ENCODE measurements at places on chromosomes 11 and 22. TPM values are rescaled to one million over a fixed set of nuclear protein-coding genes. Genes with fewer than 3 reads are reported as not detected.
A peak's percentile ranks its signal among the peaks of the same experiment; 100 is the strongest.

DNA sequence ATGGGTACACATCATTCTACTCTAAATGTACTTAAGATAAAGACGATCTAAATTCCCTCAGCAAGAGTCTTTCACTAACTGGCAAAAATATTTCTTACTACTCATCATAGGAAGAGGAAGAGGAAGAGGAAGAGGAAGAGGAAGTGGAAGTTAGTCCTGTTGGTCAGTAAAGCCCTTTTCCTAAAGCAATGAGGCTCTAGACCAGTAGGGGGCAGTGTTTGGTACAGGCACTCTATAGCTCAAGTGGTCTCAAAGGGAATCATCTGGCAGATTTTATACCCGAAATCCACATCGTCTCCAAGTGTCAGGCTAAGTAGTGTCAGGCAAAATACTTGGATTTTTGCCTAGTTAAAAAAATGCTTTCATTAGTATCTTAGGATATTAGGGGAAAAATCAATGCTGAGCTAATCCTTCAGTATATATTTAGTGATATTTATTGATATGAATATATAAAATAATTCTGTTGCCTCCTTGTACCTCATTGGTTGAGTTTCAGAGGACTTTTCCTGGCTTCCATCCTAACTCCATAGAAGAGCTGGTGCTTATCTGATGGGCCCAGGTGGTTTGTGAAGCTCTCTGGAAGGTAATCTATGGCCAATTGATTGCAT is 7.7 kb downstream of the BLID start:
- DNase-seq: no peak

DNA sequence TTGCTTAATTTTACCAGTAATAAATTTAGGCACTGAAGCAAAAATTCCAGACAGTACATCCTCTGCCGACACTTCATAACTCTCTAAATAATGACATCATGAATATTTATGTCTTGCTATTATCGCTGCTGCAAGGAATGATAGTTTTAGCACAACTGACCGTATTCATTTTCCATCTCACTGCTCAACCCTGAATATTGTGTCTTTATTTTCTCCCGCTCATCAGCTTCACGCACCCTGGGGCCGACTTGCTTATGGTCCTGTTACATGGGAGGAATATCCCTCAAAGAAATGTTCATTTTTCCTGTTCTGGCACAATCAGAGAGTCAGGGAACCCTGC is 33.3 kb downstream of the SLN start:
- DNase-seq: no peak

DNA sequence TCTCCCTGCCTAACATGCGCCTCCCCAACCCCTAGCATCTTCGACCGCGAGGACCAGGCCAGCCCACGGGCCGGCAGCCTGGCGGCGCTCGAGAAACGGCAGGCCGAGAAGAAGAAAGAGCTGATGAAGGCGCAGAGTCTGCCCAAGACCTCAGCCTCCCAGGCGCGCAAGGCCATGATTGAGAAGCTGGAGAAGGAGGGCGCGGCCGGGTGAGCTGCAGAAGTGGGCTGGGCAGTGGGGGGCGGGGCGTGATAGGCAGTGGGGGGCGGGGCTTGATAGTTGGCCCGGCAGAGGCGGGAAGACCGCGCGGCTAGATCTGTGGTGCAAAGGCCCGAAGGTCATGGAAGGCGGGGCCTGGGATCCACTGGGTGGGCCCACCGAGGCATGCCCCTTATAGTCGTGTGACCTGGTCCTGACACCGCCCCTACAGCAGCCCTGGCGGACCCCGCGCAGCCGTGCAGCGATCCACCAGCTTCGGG is 8.7 kb downstream of the SELENOM start:
- DNase-seq: no peak

- no peak for DNase-seq
Measured at GRCh38 chr22:39690881-39691605, 120.5 kb downstream of the CACNA1I start.

DNA sequence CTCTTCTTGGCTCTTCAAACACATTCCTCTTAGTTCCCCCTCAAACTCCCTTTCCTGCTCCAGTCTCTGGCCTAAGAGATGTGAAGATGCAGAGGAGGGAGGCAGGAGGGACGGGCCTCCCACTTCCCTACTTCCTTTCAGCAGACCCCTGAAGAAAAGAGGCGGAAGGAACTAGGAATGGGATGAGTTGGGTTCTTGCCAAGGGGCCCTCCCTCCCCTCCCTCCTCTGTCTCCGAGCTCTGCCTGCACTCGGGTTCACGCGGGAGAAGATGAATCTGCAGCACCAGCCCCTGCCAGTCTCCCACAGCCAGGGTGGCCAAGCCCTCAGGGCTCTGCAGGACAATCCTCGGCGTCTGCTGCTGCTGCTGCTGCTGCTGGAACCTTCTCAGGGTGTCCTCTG is 24.3 kb upstream of the PKNOX2 start:
- DNase-seq: no peak

GRCh38 chr11:767238-767637 is 10.0 kb downstream of the GATD1 start:
- DNase-seq: no peak

The FGF19 gene
- not detected for total RNA-seq

DNA sequence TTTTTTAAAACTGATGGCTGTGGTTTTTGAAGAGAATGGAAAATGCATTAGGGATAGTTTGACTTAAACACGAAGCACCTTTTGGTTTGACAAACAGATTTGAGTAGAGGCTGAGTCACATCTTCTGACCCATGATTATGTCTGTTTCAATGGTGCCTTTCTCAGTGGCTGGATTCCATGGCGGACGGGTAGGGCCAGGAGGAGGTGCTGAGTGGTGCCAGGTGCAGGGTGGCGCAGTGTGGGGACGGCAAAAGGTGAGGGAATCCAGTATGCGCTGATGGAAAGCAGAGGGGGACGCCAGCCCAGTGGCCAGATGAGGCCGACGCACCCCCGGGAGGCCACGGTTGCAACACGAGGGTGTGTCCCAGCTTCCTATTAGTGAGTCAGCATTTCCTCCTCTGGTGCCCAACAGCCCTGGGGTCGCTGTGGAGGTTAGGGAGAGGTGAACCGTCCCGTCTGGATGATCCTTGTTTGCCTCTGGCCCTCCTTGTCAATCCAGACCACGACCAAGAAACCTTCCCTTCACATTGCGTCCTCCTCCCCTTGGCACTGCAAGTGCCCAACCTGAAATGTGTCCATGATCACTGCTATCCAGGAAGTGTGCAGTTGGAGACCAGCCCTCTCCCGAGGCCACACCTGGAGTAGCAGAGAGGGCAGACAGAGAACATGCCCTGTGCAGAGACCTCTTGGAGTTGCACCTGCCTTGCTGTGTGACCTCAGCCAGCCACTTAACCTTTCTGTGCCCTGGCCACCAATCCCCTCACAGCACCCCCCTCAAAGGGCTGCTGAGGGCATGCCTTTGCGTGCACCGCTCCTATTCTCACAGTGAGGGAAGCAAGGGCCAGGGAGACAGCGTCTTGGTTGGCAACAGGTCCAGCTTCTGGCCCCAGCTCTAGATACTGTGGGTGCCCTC is 32.5 kb upstream of the ATXN10 start:
- DNase-seq: no peak

The MRGPRF gene
- 3.0 TPM for total RNA-seq

GRCh38 chr11:65338676-65339075 is 5.0 kb downstream of the DPF2 start:
- DNase-seq: no peak

GRCh38 chr11:129404731-129405130 is 29.1 kb downstream of the BARX2 start:
- no peak for DNase-seq

DNA sequence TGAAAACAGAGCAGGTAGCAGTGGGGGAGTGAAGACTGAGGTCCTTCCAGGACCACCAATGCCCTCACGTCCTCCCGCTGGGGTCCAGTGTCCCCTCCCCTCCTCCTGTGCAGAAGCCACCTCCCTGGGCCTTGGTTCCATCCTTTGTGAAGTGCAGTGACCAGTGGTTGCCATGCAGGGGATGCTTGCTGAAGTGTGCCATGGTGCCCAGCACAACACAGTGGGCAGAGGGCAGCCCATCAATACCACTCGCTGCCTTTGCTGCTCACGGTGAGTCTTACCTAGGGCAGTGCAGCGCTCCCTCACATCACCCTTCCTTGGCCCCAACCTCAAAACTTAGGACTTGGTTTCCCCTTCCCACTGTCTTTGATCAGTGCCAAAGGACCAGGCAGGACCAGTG is 12.9 kb downstream of the MYEOV start:
- no peak for DNase-seq

DNA sequence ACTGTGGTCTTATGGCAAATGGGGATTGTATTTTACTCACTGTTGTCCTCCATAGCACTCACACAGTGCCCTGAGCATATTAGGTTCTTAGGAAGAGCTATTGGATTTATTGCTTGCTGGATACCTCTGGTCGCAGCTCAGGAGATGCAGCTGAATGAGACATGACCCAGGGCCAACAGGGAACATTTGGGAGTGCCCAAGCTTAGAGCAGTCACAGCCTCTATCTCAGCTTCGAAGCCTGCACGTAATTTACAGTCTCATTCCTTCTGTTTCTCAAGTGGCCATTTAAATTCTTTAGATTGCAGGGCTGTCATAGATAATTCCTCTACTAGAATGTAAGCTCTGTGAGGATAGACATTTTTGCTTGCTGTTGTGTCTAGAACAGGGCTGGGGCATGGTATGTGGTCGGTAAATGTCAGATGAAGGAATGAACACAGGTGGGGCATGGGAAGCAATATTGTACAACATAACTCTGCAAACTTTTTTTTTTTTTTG is 192.8 kb downstream of the GRIK4 start:
- no peak for DNase-seq

GRCh38 chr11:2296913-2297622 is 4.7 kb downstream of the C11orf21 start:
- peak; percentile 30 for DNase-seq

The MRGPRX4 gene
- total RNA-seq: not detected

The IRAG1 gene
- total RNA-seq: 2.3 TPM

- no peak for DNase-seq
Measured at GRCh38 chr11:79060081-79060953, 380.5 kb downstream of the TENM4 start.

The MISFA gene
- 0.08 TPM for total RNA-seq

GRCh38 chr11:61700212-61700611 is 20.0 kb downstream of the DAGLA start:
- DNase-seq: no peak

The TEX12 gene
- total RNA-seq: 0.42 TPM

DNA sequence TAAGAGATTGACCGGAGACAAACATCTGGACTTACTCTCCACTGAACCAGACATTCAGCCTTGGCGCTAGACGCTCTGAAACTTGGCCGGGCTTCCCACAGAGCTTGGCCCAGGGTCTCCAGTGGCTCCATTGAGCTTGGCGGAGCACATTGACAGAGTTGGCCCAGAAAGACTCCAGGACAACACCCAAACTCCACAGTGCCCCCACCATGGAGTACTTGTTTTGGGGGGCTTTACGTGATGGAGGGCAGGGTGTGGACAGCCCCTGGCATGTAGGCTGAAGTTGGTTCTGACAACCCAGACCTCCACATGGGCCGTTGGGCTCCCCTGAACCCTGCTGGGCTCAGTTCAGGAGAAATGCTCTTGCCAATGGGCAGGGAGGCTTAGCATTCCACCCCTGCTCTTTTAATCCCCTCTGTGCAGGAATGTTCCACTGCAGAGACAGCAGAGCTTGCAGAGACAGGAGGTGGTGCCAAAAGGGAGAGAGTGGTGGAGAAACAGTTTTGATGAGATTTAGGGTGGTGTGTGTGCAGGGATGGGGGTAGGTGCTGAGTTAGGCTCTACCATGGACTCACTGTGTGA is 102.4 kb upstream of the TIMP3 start:
- DNase-seq: no peak

DNA sequence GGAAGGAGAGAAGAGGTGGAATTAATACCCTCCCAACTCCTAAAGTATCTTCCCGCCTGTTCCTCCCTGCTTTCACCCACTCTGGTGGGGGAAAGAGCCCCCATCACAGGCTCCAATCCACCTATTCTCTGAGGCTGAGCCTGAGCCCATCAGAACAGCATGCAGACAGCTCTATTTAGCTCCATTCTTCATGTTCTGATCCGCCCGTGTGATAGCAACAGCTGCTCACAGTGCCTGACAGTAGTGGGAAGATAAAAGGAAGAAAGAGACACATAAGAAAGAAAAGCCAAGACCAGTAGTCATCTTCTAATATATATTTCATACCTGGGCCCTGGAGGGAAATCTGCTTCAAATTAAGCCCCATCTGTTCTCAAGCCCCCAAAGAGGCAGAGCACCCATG is 80.3 kb upstream of the AKIP1 start:
- DNase-seq: no peak

The SCGB1A1 gene
- total RNA-seq: not detected

GRCh38 chr11:111538407-111539114 is 2.0 kb upstream of the LAYN start:
- DNase-seq: no peak

DNA sequence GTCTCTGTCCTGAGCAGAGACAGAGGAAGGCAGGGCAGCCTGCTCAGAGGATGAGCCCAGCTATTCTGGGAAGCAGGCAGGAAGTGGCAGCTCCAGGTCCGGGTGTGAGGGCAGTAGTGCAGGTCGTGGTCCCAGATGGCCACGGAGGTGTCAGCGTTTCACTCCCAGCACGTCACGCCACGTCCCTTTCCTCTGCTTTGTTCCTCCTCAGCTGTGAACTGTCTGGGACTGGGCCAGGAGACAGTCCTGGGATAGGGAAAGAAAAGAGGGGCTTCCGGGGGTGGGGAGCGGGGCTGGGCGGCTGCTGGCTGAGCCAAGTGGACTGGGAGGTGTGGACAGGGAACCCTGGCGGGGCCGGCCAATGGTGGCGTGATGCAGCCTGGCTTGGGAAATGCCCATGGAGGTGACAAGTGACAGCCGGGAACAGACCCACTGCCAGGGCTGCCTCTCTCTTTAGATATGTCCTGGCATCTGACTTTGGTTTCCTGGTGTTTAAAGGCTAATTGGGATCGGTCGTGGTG is 64.7 kb downstream of the KCNQ1 start:
- peak; percentile 32 for DNase-seq

DNA sequence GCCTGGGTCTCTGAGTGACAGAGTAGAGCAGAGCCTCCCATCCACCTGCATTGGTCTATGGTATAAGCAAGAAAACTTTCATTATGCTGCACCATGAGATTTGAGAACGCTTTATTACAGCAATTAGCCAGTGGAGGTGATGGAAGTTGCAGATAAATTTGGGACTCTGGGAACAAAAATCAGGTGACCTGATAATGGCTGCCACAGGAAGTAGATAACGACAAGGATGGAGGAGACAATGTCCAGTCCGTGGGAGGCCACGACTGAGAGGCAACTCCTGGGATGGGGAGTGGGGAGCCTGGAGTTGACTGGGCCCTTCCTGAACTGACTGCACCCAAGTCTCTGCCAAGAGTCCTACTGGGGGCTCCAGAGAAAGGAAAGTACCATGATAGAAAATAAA is 4.7 kb downstream of the MRGPRD start:
- no peak for DNase-seq

GRCh38 chr22:50587407-50587806 is 4.8 kb upstream of the CHKB start:
- no peak for DNase-seq

GRCh38 chr11:36116161-36116560 is 172.3 kb downstream of the LDLRAD3 start:
- no peak for DNase-seq

- no peak for DNase-seq
Measured at GRCh38 chr11:130999992-131000770, 83.9 kb upstream of the SNX19 start.

The ART1 gene
- total RNA-seq: not detected

The PGA4 gene
- total RNA-seq: 4.5 TPM

GRCh38 chr11:5449432-5449831 is 309 bp downstream of the OR51I2 start:
- DNase-seq: no peak

GRCh38 chr11:32290783-32291182 is 144.6 kb downstream of the WT1 start:
- DNase-seq: no peak
